ENCODE measurements at places on chromosomes 11 and 22.
A peak's percentile ranks its signal among the peaks of the same experiment; 100 is the strongest.

GRCh38 chr11:111557425-111558111, 17.0 kb downstream of the LAYN start:
- H3K27ac ChIP-seq = no peak overlapping the region
- DNase-seq = no peak
- H3K27me3 ChIP-seq = no peaks in the 10 kb centered on the region
- H3K36me3 ChIP-seq = no peaks in the 10 kb centered on the region
- no peak overlapping the region for H3K4me3 ChIP-seq

GRCh38 chr11:34749666-34750659, 129.1 kb downstream of the EHF start:
- no peak for DNase-seq
- no peaks in the 10 kb centered on the region for H3K27me3 ChIP-seq
- H3K4me3 ChIP-seq = no peak overlapping the region
- no peak overlapping the region for H3K27ac ChIP-seq
- no peaks in the 10 kb centered on the region for H3K36me3 ChIP-seq

- DNase-seq = no peak
- H3K27me3 ChIP-seq = no peaks in the 10 kb centered on the region
- no peaks in the 10 kb centered on the region for H3K36me3 ChIP-seq
- no peak overlapping the region for H3K27ac ChIP-seq
- no peak overlapping the region for H3K4me3 ChIP-seq
- no peaks in the 10 kb centered on the region for H3K4me1 ChIP-seq
These were observed 38.6 kb downstream of the IGF2 start for GRCh38 chr11:2100361-2101170.

GRCh38 chr11:2563213-2564007, 118.6 kb downstream of the KCNQ1 start:
- no peak overlapping the region for H3K27ac ChIP-seq
- no peaks in the 10 kb centered on the region for H3K36me3 ChIP-seq
- no peak overlapping the region for H3K4me3 ChIP-seq
- no peaks in the 10 kb centered on the region for H3K27me3 ChIP-seq

DNA sequence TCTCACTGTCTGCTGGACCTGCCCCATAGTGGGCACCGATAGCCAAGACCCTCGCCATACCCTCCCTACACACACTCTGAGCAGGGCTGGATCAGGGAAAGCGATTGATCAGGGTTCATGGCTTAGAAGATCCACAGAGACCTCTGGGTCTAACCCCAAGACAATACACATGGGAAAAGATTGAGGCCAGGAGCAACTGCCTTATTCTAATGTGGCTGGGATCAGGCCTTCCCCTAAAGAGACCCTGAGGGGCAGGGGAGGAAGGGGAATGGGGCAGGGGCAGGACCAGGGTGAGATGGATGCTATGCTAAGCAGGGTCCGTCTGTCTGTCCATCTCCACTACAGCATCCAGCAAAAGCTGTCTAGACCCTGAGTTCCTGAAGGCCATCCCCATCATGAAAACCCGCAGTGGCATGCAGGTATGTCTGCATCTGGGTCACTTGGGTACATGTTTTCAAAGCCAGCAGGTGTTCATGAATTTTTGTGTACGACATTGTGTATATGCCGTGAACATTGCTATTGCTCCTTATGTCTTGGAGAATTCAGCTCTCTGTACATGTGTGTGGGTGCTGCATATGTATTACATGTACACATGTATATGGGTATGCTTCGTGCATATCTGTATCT, 15.3 kb upstream of the RELT start:
- H3K27ac ChIP-seq = no peak overlapping the region
- H3K36me3 ChIP-seq = no peaks in the 10 kb centered on the region
- no peak for DNase-seq
- no peaks in the 10 kb centered on the region for H3K27me3 ChIP-seq
- no peak overlapping the region for H3K4me3 ChIP-seq
- peaks cover 4% of the 10 kb centered on the region for H3K4me1 ChIP-seq

DNA sequence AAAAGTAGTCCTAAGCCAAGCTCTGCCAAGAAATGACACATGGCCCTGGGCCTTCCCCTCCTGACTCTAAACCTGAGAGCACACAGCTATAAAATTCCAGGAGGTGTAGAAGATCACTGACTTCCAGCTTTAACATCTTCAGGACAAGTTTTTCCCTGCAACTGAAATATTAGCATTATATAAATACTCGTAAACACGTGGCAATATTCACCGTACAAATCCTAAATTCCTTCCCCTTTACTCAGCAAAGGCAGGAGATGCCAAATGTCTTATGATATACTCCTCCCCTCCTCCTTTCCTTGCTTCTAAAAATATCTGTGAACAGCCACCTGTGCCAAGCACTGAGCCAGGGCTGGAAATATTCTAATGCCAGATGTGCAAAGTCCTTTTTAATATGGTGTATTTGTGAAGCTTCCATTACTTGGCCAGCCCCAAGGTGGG, 194.0 kb downstream of the LARGE1 start:
- H3K4me1 ChIP-seq = no peaks in the 10 kb centered on the region
- H3K27me3 ChIP-seq = no peaks in the 10 kb centered on the region
- H3K36me3 ChIP-seq = no peaks in the 10 kb centered on the region
- H3K4me3 ChIP-seq = no peak overlapping the region
- no peak for DNase-seq

- H3K27me3 ChIP-seq = no peaks in the 10 kb centered on the region
- no peak overlapping the region for H3K27ac ChIP-seq
- no peak for DNase-seq
These were observed 7.4 kb upstream of the RBMXL2 start for GRCh38 chr11:7081441-7081840.

DNA sequence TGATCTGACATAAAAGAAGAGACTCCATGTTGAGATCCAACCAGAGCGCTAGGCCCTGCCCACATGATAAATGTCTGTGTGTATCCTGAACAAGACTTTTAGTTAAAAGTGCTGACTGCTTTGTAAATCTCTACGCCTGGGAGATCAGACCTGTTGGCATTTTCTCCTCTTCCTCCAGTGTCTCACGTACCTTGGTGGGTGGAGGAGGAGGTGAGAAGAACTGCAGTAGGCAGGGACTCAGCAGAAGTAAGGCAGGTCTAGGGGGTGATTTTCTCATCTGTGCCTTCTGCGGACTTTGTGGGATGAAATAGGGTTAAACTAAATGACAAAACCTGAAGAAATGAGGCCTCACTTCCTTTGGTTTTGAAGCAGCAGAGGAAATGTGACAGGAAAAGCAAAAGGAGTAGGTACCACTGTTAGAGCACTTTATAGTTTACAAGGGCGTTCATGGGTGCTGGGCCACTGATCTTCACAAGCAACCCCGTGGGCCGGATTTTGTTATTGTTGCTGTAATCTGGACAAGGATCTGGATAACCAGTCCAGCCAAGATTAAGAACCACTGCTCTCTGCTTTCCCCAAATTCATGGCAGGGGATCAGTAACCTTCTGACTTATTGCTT, 36.7 kb upstream of the PLET1 start:
- peaks cover 28% of the 10 kb centered on the region for H3K4me1 ChIP-seq
- H3K4me3 ChIP-seq = peak overlapping the region; percentile 7
- H3K27ac ChIP-seq = no peak overlapping the region
- no peaks in the 10 kb centered on the region for H3K27me3 ChIP-seq
- no peaks in the 10 kb centered on the region for H3K36me3 ChIP-seq

GRCh38 chr11:104060004-104060794, 23.8 kb downstream of the DDI1 start:
- no peaks in the 10 kb centered on the region for H3K36me3 ChIP-seq
- no peak overlapping the region for H3K27ac ChIP-seq
- DNase-seq = no peak
- H3K4me3 ChIP-seq = no peak overlapping the region
- H3K4me1 ChIP-seq = no peaks in the 10 kb centered on the region

- H3K27me3 ChIP-seq = no peaks in the 10 kb centered on the region
- H3K36me3 ChIP-seq = peaks cover 28% of the 10 kb centered on the region
- peaks cover 43% of the 10 kb centered on the region for H3K4me1 ChIP-seq
- H3K27ac ChIP-seq = peak overlapping the region; percentile 40
These were observed 2.7 kb downstream of the RPL27A start for GRCh38 chr11:8685306-8685705.

DNA sequence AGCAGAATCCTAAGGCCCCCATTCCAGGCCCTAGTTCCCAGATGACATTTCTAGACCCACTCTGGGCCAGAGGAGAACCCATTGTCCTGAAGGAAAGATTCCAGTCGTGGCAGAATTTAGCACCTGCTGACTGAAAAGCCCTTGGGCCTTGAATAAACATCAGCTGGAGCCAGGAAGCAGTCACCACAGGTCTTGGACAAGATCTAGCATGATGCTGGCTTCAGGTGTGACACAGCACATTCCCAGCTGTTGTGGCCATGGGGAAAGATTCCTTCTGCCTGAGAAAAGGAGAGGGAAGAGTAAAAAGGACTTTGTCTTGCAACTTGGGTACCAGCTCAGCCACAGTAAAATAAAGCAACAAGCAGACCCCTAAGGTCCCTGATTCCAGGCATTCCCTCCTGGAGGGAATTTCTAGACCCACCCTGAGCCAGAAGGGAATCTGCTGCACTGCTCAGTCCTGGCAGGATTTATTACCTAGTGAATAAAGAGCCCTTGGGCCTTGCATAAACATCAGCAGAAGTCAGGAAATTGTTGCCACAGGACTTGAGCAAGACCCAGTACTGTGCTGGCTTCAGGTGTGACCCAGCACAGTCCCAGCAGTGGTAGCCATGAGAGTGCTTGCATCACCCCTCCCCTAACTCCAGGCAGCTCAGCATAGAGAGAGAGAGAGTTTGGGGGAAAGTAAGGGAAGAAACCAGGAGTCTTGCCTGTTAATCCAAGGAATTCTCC, 42.5 kb upstream of the PAMR1 start:
- H3K36me3 ChIP-seq = no peaks in the 10 kb centered on the region
- DNase-seq = no peak
- H3K27me3 ChIP-seq = peaks cover 3% of the 10 kb centered on the region
- H3K27ac ChIP-seq = no peak overlapping the region

GRCh38 chr11:7563281-7563680, 49.5 kb downstream of the PPFIBP2 start:
- no peaks in the 10 kb centered on the region for H3K27me3 ChIP-seq
- no peaks in the 10 kb centered on the region for H3K4me1 ChIP-seq
- no peak overlapping the region for H3K27ac ChIP-seq
- DNase-seq = no peak

DNA sequence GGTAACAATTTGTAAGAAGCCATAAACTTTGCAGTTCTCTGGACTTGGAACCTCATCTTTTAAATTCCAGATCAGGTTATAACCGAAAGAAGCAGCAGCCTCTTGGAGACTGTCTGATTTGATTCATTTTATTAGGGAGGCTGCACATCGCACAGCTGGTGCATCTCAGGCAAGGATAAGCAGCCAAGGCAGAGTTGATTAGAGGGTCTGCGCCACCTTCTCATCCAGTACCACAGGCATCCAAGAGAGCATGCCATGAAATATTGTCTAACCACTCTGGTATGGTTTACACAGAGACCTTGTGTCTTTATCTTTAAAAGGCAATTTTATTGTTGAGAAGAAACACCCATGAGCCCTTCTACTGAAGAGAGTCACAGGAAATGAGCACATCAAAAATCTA, 16.2 kb upstream of the CWF19L2 start:
- DNase-seq = no peak
- H3K4me3 ChIP-seq = no peak overlapping the region
- H3K27ac ChIP-seq = no peak overlapping the region
- H3K4me1 ChIP-seq = no peaks in the 10 kb centered on the region

DNA sequence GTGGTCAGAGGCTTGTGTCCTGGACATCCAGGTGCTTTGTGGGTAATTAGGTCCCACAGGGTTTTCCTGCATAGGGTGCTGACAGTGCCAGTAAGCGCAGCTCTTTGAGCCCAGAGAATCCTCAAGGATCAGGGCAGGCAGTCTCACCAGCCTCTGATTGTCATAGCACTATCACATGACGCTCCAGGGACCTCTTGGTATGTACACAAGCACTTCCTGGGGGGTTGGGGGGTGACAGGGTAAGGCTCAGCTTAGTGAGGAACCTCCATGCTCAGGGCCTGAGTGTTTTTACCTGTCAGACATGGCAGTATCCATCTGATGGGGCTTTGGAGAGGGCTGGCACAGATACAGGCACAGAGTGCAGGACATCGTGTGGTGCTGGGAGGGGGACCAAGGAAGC, 27.9 kb upstream of the SUSD2 start:
- H3K36me3 ChIP-seq = no peaks in the 10 kb centered on the region
- peak overlapping the region; percentile 27 for H3K4me3 ChIP-seq
- H3K27ac ChIP-seq = peak overlapping the region; percentile 36
- peak; percentile 14 for DNase-seq
- no peaks in the 10 kb centered on the region for H3K27me3 ChIP-seq

DNA sequence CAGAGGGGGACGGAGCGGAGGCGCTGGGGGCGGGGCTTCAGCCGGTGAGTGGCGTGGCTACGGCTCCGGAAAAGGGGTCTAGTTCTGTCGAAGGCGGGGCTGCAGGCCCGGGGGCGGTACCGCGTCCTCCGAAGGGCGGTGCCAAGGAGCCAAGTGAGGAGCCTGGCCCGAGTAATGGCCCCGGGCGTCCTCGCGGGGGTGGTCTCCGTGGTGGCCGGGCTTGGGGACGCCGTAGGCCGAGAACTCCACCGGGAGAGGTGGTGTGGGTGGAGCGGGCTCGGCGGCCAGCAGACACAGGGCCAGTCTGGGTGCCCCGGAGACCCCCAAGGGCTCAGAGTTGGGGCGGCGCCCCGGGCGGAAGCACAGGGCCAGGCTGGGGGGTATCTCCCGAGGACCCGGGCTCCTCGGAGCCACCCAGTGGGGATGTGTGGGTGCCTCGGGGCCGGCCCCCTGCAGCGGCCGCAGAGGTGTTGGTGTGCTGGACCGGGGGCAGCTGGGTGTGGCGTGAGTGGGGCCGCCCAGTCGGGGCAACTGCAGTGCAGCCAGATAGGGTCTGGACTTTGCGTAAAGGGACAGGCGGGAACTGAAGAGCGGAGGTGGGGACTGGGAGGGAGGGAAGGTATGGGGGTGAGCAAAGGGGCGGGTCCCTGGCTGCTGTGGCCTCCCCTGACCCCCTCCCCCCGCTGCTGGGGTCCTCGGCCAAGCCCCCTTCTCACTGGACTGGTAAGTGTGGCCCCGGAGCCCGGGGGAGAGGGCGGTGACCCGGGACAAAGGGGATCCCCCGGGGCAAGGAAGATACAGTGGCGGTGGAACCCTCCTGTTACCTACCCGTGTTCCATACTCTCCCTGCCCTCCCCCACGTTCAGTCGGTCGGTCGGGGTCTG, 838 bp downstream of the FKBP2 start:
- peak overlapping the region; percentile 99 for H3K27ac ChIP-seq
- peak overlapping the region; percentile 76 for H3K4me3 ChIP-seq
- DNase-seq = peak; percentile 99
- H3K27me3 ChIP-seq = no peaks in the 10 kb centered on the region
- no peaks in the 10 kb centered on the region for H3K36me3 ChIP-seq

DNA sequence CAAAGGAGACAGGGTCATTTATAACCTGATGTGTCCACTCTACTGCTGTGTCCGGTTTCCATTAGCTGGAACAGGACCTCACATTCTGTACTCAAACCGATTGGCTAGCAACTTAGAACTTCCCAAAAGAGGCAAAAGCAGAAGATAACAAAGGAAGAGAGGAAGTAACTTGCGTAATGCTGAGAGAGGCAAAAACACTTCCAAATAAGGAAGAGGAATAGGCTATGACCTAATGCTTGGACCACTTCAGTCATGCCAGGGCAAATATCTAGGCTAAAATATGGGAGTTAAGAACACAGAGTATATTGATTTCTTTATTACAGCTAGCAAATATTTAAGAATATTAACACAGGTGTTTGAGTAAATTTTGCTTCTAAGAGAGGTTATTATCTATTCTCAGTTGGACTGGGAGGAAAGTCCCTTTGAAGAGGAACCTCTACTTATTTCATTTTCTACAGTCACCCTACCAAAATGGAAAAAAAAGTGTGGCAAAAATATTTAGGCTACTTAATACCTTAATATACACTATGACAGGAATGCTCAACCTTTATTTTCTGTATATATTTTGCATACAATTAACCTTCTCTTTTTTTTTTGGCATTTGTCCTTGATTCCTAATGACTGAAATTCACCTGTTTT, 499.8 kb upstream of the CHORDC1 start:
- H3K4me3 ChIP-seq = no peak overlapping the region
- H3K4me1 ChIP-seq = no peaks in the 10 kb centered on the region
- no peak overlapping the region for H3K27ac ChIP-seq
- H3K36me3 ChIP-seq = no peaks in the 10 kb centered on the region
- no peaks in the 10 kb centered on the region for H3K27me3 ChIP-seq
